Activated naive CD8-positive, alpha-beta T cell treated with anti-CD3 and anti-CD28 coated beads for 36 hours (primary cell): ENCODE measurements at places on chromosomes 5 and 9.

DNA sequence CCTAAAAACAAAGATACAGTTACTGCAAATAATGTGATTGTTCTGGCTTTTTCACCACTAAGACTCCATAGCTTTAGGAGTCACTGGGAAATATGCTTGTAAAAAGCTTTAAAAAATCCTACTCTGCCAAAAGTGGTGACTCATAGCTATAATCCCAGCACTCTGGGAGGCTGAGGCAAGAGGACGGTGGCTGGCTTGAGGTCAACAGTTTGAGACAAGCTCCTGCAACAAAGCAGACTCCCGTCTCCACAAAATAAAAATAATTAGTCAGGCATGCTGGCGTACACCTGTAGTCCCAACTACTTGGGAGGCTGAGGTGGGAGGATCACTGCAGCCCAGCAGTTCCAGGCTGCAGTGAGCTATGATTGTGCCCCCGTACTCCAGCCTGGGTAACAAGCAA is 406.4 kb downstream of the HTR1A start:
- DNase-seq: no peak

GRCh38 chr5:37839407-37840052 is at the start of gene GDNF:
Gene GDNF, minus strand, starts transcription at chr5:37840041. Its CDS starts 5,245 bp downstream, at chr5:37834796.
- no peak for DNase-seq

DNA sequence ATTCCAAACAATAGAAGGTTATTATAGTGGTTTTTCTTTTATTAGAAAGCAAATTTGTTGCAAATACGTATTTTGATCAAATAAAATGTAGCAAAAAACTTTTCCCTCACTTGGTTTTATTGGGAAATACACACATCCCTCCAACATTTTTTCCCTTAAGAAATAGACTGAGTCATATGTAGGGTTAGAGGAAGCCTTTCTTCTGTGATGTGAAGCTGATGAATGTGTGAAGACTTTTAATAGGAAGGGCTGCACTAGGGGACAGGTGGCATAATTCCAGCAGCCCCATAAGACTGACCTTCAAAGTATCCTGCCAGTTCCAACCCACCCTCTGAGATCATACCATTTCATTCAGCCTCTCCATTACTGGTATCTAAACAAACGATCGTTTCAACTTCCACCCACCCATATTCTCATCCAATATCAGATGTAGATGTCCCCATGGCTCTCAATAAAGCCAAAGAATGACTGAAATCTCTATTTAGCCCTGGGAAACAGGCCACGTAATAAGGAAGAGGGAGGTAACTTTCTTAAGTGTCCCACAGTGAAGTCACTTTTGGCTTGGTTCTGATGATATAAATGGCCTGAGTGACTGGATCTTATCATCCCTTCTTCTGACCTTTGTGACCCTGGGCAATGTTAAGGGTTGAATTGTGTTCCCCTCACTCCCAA is 64.7 kb upstream of the LPAR1 start:
- DNase-seq: no peak

GRCh38 chr5:68048516-68048915 is 167.0 kb upstream of the PIK3R1 start:
- no peak for DNase-seq

DNA sequence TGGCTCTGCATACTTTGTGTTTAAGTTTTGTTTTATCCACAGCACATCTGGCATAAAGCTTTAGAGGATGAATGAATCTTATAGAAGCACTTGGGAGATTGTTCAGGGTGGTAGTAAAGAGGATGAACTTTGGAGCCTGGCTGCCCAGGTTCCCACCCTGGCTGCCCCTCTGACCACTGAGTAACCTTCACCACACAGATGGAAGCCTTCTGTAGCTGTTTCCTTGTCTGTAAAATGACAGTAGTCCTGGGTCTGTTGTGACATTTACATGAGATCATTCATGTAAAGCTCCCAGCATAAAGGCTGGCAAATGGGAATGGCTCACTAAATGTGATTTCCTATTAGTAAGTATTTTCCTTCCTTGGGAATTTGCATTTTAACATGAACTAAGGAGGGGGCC is 85.7 kb upstream of the FAM169A start:
- no peak for DNase-seq

DNA sequence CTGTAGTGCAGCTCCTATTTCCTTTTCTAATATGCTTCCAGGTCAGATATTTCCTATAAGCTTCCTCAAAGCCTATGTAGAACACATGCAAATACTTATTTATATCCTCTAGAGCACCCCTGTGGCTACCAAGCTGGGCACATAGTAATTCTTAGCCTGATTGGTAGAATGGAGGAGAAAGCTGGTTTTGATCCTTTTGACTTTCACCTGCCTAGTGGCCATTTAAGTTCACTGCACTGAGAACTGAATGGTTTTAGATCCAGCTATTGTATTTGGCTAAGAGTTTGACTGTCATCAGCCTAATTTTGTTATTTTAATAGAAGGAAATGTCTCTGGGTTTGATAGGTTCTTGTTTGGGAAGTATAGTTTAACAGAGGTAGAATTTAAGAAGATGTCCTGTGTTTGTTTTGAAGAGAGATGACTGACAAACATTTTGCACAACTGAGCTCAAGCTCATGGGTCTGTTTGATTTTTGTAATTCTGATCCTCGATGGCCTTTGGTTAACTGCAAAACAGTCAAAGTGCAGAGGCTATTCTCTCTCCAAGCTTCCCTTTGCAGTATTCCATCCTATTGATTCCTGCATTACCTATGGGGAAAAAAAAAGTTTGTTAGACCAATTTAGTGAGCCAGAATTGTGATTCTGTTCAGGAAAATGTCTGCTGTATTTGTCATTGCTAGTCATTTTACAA is 85.4 kb downstream of the KCNN2 start:
- DNase-seq: no peak

DNA sequence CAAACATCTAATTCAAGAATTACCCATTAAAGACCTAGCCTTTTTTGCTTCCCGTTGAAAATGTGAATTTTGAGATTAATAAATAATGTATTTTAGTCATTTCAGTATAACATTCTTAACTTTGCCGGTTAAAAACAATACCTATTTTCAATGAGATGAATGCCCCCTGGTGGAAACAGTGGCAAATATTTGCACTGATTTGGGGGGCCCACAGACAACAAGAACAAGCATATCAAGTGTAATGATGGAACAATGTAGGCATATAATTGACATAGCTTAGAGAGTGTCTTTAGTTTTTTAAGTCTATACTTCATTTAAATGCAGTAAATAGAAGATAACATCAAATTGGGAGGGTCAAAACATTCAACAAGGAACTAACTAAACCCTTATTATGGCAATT is 111.9 kb downstream of the NTRK2 start:
- no peak for DNase-seq

DNA sequence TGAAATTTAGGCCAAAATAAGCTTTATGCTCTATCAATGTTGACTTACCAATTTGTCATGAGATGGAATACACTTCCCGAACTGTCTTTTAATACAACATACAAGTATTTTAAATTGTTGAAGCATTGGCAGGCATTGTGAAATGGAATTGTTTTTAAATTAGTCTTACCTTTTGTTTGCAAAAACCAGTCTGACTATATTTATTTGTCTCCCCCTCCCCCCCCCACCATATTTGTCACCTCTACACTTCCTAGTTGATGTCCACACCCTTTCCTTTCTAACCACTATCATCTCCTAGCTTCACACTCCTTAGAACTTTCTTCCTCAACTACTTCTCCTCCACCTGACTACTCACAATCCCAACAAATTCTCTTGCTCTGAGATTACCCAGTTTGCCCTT is 40.9 kb downstream of the FAF2 start:
- no peak for DNase-seq

DNA sequence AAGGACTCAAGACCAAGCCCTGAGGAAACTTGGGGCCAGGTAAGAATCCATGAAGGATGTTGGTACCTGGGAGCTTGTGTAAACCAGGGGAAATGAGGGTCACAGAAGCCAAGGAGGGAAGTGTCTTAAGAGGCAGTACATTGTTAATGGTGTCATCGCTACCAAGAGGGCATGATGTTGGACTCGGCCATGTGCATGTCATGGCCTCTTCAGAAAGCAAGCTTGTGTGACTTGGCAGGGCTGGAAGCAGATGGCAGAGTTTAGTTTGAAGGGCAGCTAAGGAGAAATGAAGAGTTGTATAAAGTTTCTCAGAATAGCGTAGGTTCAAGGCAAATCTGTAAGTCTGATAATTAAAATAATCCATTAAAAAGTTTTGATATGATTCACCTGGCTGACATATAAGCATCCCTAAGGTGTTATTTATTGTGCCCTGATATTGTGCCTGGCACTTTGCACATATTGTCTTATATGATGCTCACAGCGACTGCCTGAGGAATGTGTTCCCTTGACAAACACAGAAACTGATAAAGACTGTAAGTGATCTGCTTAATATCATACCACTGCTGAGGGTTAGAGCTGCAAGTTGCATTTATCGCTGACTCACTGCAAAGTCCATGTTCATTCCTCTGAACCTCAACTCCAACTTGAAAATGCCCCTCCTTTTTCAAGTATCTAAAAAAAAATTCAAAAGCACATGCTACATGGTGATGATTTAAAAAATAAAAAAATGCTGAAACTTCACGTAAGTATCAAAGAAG is 81.3 kb upstream of the PTPN3 start:
- DNase-seq: no peak

- DNase-seq: no peak
Measured at GRCh38 chr9:75930730-75931321, 40.4 kb downstream of the PCSK5 start.

DNA sequence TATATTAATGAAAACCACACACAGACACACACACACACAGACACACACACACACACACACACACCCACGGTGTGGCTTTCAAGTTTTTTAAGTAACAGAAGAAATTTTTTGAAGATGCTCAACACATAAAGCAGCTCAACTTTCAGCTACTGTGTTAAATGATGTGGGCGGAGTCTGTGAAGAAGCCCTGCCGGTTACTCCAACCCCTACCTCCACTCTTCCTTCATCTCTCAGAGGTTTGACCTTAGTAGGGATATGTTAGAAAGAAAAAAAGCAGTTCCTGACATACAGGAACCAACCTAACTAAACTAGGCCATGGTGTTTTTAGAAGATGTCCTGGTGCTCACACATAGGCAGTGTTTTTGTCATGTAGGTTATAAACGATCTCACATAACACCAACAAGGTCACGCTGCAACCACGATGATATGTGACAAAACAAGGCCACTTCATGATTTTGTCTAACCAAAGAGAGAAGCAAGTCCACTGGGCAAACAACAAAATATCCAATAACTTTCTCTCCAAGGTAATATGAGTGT is 112.8 kb downstream of the EMB start:
- no peak for DNase-seq

- no peak for DNase-seq
Measured at GRCh38 chr9:22073349-22073748, 64.2 kb upstream of the CDKN2B start.

DNA sequence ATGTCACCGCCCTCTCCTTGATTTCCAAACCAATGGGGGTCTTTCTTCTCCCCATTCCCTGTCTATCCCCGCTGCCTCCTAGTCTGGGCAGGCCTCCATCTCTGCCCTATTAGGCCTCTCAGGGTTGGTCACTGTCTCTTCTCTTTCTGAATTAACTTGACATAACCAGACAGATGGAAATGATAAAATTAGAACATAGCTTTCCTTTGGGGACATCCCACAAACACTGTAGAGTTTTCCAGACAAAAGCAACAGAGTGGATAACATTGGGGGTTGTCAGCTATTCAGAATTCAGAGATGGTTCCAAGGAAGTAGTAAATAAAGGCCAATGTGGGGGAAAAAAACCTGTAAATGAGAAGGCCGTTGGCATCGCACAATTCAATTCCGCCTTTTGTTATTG is 24.7 kb downstream of the LHX6 start:
- DNase-seq: no peak

DNA sequence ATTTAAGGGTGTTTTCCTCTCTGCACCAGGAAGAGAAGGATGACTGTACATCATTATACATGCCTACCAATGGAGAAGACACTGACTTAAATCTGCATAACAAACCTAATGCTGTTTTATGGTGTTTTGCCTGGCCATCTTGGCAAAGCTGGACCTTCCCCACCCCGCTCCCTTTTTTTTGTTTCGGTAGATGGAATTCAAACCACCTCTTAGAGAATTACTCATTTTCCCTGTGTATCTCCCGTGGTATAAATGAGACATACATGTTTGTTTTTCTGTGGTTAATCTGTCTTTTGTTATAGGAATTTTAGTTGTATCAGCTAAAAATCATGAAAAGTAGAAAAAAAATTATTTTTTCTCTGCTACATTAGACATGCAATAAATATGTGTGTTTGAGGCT is 28.8 kb downstream of the IL12B start:
- DNase-seq: no peak

- no peak for DNase-seq
Measured at GRCh38 chr5:39191216-39191615, 28.1 kb downstream of the FYB1 start.

GRCh38 chr5:149442563-149443182 is 63.6 kb upstream of the IL17B start:
- peak; percentile 69 for DNase-seq

- DNase-seq: no peak
Measured at GRCh38 chr5:160457252-160457651, 35.6 kb downstream of the PTTG1 start.

DNA sequence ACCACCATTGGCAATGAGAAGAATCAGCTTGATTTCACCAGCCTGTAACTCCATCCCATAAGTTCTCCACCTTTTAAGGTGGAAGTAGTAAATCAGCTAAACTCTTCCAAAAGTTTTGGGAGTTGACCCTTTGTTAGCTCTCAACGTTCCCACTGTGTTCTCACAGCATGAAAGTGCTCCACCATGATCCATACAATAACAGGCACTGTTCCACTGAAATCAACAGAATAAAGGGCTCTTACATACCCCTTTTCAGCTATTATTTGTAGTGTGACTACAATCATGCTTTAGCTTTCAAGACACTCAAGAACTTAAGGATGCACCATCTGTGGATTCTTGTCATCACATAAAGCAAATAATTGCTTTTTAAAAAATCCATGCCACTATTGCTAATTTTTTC is 81.6 kb downstream of the PPP2R2B start:
- no peak for DNase-seq

GRCh38 chr9:99623780-99624364 is 197.8 kb upstream of the NR4A3 start:
- DNase-seq: no peak

DNA sequence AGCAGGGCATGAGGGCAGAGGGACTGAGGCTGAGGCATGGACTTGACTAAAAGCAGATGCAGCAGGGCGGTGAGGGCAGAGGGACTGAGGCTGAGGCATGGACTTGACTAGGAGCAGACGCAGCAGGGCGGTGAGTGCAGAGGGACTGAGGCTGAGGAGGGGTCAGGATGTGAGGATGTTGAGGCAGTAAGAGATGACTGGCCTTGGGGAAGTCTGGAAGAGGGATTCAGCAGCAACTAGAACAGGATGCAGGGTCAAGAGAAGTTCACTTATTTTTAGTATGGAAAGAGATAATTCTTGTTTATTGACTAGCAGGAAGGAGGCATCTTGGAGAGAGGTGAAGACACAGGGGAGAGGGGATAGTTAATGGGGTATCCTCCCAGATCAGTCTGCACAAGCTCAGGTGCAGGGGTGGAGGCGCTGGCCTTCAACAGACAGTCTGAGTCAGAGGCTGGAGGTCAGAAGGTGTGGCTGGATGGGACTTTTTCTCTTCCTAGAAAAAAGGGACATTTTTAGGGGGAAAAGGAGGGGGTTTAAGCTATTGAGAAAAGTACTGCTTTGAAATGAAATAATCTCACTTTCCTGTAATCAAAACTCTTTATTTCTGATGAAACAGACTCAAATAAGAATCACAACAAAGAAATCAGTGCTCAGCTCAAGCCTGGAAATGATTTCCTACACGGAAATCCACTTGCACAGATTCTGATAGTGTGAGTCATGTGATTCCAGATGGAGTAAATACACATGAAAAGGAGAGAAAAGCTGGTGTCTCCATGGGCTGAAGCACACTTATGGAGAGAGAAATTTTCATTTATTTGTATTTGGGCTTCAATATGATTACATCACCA is 130.9 kb downstream of the PALM2AKAP2 start:
- DNase-seq: no peak
